SJSA1 (cell line): ENCODE measurements at places on chromosomes 1 and 21.

DNA sequence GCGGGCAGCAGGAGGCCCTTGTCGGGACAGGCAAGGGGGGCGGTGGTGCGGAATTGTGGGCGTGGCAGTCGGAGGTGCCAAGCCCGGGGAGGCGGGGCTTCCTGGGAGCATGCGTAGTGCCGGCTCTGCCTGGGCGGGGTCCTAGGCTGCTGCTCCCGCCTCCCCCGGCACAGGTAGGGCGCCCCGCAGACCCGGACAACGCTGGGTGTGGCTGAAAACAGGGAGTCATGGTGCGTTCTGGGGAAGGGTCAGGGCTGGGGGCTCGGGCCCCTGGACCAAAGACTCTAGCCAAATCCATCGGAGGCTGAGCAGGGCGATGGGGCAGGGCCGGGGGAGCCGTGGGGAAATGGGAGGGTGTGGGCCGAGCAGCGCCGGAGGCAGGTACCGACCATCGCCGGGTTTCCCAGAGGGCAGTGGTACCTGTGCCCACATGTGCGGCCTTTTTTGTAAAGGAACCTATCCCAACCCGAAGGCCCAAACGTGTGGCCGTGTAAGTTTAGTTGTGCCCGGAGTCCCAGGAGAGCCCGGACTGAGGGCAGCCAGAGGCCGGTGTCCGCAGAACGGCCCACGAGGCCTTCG is 231.9 kb downstream of the SDCCAG8 start:
- DNase-seq = no peak

- no peak for DNase-seq
Measured at GRCh38 chr1:91499904-91500755, 521 bp upstream of the CDC7 start.

DNA sequence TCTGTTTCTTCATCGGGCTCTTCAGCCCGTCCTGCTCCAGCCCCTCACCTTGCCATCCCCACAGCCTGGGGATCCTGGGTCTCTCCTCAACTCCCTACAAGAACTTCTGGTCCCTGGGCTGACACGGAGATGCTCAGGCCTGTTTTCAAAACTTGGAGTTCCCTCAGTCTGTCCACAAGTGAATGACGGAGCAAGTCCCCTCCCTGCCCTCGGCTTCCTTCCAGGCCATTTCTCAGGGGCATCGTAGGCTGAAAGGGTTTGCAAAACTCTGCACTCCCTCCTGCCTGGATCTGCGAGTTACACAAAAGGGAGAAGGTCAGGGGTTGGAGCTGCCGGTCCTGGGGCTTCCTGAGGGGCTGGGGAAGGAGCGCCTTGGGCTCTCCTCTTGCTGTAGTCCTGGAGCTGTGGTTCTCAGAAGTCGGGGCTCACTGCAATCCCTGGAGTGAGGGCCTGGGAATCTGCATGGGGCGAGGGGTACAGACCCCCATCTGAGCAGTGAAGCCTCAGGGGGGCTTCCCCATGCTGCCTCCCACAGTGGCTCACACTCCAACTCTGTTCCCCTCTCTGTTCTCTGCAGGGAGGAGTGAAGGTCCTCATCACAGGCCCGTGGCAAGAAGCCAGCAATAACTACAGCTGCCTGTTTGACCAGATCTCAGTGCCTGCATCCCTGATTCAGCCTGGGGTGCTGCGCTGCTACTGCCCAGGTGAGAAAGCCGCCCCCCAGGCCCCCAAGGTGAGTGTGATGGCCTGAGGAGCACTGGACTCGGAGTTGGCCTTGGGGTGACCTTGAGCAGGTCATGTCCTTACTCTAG is 100.6 kb upstream of the VAMP3 start:
- no peak for DNase-seq

DNA sequence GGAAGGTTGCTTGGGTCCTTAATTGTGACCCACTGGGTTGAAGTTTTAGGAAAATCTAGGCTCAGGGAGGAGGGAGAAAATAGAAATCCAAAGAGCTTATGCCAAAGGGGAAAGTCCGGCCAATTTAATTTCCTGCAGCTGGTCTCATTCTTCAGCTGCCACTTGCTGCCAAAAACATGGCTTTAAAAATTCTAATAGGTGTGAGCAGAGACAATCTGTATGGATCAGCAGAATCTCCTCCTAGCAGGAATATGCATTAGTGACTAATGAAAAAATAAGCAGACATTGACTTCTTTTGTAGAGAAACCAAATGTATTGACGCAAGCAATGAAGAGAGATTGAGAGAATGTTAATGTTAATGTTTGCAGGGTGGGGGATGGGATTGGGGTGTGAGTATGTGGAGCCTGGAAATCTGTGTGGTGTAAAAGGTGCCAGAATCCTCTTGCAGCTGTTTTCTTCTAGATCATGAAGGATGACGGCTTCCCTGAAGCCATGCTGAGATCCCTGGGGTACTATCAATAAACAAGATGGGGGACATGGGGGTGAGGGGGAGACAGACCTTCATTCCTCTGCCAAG is 35.3 kb downstream of the VWA5B1 start:
- DNase-seq = no peak

- DNase-seq = peak; percentile 33
Measured at GRCh38 chr1:53541761-53542550, 82.8 kb downstream of the DMRTB1 start.

GRCh38 chr21:28725396-28725795 is 267.3 kb downstream of the LTN1 start:
- DNase-seq = no peak

- DNase-seq = no peak
Measured at GRCh38 chr1:58844176-58844575, 60.3 kb upstream of the JUN start.
